Activated T-helper 2 cell treated with anti-CD3 and anti-CD28 coated beads, Interferon-gamma antibody, Interleukin-2, Interleukin-4, amounts not matched to agents 10 μg/mL and 5 μg/mL and 100 μg/mL, durations not matched to agents 14 hours and 24 hours and 36 hours (primary cell): ENCODE measurements at places on chromosomes 7 and 10.

DNA sequence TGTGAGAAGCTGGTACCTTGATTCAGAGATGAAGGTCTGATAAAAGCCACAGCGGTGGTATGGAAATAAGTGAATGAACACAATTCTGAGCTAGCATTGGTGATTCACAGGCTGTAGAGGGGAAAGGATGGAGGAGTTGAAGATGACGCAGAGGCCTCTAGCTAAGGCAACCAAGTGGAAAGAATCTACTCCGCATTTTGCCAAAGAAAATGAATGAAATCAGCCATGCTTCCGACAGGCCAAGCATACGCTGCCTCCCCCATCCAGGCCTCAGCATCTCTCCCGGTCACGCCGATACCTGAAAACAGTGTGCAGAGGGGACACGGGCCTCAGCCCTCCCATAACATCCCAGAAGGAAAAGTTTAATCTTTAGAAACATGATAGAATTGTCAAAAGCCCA, 124.3 kb upstream of the UNC5B start:
- DNase-seq = no peak

DNA sequence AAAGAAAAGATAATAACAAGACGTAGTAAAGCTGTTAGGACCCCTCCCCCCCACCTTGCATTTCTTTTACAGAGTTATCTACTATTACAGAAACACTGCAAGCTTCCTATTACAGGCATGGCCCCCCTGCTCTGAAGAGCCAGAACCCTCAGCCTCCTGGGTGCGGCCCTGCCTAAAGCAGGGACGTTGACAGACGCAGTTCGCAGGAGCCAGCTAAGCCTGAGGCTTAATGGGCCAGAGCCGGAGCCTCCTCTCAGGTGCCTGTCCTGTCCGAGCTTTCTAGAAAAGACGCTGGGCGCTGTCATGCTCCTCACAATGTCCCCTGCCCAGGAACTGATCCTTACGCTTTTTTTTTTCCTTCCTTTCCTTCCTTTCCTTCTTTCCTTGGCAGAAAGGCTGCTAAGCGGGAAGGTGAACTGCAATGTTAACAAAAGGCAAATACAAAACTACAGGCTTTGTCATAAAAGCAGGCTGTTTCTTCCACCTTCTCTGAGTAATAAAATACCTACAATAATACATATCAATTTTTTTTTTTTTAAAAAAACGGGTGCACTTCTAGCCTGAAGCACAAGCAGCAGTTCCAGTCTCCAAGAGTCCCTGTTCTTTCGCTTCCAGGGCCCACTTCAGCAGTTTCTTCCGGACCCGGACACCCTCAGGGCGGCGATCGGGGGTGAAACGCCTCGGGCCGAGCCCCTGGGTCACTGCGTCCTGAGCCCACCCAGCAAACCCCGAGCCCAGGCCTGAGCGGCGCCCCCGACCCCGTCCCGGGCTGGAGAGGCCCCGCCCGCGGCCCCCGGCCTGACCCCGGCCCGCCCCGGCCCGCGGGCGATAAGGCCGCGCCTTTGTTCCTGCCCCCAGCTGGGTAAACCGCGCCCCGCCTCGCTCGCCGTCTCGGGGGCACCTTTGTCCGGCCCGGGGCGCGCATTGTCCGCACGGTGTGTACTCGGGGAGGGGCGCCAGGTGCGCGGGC, 11.2 kb downstream of the MNX1 start:
- no peak for DNase-seq

DNA sequence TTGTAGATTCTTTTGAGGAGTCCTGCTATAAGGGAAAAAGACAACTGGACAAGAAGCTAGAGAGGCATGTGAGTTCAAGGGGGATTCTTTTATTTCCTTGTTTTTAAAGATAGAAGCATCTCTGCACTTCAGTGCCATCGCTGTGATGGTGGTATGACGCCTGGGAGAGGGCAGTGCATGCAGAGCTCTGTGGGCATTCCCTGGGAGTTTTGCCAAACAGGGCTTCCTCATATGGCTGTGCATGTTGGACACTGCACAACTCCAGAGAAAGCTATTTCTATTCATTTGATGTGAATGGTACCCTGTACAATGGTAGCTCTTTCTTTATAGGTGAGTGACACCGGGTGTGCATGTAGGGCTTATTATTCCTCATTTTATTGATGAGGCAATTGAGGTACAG, 599.5 kb upstream of the DPP6 start:
- no peak for DNase-seq

DNA sequence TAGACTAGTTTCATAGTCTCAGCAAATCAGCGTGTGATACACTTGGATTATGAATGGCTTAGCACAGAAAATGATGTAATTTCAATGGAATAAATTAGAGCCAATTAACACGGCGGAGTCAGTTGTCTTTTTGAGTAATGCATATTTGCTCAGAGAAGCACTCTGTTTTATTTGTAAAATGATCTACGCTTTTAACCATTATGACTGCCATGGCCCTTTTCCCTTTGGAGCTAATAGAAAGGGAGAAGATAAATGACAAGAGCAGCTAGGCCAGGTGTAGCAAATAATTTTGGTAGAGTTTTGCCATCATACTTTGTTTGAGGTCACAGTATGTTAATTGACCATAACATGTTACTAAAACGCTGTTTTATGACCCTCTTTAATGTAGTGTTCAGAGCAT, 86.8 kb downstream of the GPR158 start:
- DNase-seq = no peak

DNA sequence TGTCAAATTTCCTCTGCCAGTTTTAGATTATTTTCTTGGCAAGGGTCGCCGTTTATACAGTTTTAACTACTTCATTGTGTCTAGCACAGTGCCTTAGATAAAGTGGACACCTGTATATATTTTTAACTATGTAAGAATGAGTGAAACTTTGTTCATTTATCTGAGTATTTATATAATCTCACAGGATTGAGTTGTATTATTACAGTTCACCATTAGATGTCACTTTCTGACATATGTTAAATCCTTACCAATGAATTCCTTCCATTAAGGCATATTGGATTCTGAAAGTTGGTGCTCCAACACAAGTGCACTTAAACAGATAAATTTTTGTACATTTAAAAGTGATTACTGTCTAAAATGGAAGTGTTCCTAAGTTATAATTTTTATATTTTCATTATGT, 43.0 kb downstream of the ZMYND11 start:
- no peak for DNase-seq

GRCh38 chr7:108529341-108529740, 3.4 kb upstream of the PNPLA8 start:
- DNase-seq = no peak

- no peak for DNase-seq
Observed at GRCh38 chr7:127807829-127808228, 155.8 kb downstream of the SND1 start.
